ENCODE measurements at places on chromosomes 2 and 18.
A peak's percentile ranks its signal among the peaks of the same experiment; 100 is the strongest.

GRCh38 chr2:134201533-134201932, 52.3 kb upstream of the MGAT5 start:
- DNase-seq = no peak

DNA sequence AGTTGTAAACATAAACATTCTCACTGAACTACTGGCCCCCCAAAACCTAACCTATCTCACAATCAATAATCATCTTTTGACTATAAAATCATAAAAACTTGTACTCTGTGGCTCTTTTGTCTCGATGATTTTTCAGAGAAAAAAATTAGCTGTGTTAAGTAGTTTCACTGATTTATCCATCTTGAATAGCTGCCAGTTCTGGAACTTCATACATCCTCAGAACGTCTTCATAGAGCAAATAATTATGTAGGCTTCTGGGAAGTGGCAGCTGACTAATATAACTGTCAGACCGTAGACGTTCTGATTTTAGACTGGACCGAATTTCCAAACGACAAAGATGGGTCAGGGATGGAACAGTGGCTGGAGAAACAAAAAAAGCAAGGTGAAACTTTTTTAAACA, 97.3 kb upstream of the CHAC2 start:
- DNase-seq = no peak

DNA sequence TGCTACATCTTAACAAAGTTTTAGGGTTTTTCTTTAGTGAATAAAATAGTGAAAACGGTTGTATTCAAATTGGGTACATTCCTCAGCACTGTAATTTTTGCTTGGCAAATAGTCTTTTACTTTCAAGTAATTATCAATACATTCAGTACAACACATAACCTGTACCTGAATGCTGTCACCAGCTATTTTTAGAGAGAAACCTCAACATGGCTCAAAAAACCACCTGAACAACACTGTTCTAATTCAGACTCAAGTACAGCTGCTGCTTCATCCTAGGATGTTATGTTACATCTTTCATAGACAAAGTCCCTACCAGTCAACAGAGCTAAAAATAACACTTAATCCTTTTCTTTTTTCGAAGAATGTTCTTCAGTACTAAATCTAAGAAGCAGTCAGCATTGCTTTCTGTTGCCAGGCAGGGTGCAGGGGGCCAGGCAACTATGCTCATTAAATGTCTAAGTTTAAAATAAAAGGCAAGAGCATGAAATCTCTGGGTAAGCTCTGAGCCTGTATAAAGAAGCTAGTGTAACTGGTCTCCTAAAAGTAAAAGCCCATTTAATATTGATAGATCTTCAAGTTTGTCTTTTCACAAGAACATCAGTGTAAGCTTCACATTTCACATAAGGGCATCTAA, 20.5 kb downstream of the PDIA6 start:
- no peak for DNase-seq

- no peak for DNase-seq
Observed at GRCh38 chr2:126707941-126708340, 52.0 kb downstream of the GYPC start.

DNA sequence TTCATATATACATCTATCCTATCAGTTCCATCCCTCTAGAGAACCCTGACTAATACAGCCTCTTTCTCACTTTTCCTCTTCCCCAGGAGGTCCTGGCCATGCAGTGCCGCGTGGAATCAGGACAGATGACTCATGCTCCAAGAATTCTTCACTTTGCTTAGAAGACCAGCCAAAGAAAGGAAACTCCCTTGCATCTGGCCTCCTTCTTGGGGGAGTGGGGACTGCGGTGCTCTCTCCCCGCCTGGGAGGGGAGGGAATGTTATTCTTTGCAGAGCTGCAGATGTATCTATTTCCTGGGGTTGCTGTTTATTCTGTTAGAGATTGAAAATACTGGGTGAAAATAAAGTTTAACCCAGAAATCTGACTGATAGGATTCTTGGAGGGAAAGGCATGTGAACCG, 111.5 kb upstream of the SH3BP4 start:
- peak; percentile 61 for DNase-seq

- DNase-seq = no peak
Observed at GRCh38 chr2:12320027-12320734, 396.6 kb upstream of the TRIB2 start.

GRCh38 chr2:66569321-66569851, 134.5 kb downstream of the MEIS1 start:
- DNase-seq = peak; percentile 57

DNA sequence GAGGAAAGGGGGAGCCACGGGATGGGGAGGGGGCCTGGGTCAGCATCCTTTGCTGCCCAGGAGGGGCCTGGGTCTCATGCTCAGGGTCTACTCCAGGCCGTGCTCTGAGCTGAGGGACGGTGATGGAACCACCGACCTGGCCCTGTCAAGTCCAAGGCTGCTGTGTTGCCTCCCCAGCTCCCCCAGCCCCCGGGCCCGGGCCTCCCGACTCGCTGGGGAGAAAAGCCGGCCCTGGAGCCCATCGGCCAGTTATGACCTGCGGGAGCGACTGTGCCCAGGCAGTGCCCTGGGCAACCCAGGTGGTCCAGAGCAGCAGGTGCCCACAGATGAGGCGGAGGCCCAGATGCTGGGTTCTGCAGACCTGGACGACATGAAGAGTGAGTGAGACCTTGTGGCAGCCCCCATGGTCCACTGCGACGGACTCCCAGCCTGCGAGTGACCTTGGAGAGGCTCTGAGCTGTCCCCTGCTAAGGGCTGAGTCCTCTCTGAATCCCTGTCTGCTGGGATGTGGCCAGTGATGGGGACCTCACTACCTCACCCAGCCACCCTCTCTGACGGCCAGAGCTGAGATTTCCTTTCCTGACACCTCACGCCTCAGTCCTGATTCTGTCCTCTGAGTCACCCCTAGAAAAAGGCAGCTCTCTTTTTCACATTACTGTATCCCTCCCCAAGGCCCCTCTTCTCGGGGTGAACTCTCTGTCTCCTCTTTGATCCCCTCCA, 2.7 kb downstream of the SLC4A3 start:
- DNase-seq = no peak

- DNase-seq = no peak
Observed at GRCh38 chr2:67108231-67108630, 288.9 kb upstream of the ETAA1 start.

DNA sequence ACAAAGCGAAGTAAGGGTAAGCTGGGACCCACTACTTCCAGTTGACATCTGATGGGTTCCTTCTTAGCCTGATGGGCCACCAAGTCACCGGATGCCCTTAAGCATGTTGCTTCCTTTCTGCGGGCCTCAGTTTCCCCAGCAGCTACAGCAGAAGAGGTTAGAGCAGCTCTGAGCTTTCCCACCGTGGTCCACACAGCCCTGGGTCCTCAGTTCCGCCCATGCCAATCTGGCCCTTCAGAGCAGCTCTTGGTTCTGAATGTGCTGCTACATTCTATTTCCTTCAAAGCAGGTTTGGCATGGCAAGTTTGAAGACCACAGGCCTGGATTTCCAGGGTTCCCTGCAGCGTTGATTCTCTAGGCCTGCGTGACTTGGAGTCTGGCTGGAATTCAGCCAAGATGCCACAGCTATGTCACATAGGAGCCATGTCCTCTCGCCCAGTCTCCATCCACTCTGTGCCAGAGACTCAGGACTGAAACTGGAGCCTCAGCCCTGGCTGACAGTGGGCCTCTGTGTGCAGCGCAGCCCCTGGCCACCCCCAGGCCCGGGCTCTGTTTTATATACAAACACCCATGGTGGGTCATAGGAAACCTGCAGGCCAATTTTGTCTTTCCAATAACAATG, 79.6 kb downstream of the TFCP2L1 start:
- no peak for DNase-seq

DNA sequence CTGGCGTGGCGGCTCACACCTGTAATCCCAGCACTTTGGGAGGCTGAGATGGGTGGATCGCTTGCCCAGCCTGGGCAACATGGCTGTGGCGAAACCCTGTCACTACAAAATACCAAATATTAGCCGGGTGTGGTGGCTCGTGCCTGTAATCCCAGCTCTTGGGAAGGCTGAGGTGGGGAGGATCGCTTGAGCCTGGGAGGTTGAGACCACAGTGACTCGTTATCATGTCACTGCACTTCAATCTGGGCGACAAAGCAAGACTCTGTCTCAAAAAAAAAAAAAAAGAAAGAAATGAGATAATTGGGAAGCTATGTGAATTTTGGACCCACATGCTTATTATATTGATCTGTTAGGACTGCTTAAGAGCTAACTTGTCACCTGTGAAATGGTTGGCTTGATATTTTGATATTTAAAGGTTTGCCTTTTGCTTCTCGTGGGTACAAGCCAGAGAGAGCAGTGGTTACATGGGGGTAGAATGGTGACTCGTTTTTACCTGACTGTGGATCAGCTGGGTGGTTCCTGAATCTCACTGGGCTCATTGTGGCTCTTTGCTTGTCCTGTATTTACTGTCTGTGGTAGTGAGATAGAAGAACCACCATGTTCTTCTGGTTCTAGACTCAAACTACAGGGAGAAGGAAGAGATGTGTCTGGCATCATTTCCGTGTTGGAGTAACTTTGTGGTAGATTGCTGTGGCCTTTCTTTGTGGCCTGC, 28.9 kb downstream of the ZNF532 start:
- no peak for DNase-seq

DNA sequence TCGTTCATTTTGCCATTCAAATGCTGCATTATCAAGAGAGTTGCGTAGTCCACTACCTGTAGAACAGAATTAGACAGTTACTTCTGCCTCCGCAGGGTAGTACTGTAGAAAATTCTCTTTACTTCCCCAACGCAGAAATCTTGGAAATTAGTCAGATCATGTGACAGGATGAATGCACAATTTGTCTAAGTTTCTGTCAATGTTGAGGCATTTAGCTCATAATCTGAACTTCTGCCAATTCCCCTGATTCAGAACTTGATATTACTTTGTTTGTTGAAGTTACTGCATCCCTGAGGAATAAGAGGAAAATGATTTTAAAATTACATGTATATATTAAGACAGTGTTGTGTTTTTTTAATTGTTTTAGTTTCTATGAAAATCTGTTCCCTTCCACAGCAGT, 83.4 kb downstream of the TTC27 start:
- DNase-seq = no peak

GRCh38 chr2:637406-637776, 39.8 kb downstream of the TMEM18 start:
- no peak for DNase-seq

GRCh38 chr18:73535990-73536389, 611.6 kb downstream of the FBXO15 start:
- no peak for DNase-seq

DNA sequence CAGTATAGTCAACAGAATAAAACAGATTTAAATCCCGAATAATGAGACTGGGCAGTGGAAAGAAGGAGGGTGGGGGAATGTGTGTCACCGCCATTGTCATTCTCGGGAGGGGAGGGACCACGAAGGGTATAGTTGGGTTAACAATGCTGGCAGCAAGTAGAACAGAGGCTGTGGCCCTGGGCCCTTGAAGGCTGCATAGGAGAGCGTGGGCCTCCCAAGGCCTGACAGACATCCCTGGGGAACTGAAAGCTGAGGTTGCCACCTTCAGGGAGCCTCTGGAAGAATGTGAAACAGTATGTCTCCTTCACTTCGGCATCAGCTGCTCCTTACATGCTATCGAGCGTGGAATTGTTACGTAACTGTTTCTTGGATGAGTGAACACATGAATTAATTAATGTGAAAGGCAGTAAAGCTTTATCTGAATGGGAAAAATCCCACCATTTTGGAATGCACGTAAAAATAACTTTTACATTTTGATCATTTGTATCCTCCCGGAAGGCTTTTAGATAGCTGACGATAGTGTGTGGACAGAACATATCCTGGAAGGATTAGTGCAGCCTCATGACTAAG, 92.8 kb upstream of the TTC39C start:
- DNase-seq = no peak

GRCh38 chr2:232478571-232479340, 8.9 kb downstream of the ECEL1 start:
- DNase-seq = peak; percentile 7

GRCh38 chr2:67037655-67038054, 359.5 kb upstream of the ETAA1 start:
- DNase-seq = no peak

DNA sequence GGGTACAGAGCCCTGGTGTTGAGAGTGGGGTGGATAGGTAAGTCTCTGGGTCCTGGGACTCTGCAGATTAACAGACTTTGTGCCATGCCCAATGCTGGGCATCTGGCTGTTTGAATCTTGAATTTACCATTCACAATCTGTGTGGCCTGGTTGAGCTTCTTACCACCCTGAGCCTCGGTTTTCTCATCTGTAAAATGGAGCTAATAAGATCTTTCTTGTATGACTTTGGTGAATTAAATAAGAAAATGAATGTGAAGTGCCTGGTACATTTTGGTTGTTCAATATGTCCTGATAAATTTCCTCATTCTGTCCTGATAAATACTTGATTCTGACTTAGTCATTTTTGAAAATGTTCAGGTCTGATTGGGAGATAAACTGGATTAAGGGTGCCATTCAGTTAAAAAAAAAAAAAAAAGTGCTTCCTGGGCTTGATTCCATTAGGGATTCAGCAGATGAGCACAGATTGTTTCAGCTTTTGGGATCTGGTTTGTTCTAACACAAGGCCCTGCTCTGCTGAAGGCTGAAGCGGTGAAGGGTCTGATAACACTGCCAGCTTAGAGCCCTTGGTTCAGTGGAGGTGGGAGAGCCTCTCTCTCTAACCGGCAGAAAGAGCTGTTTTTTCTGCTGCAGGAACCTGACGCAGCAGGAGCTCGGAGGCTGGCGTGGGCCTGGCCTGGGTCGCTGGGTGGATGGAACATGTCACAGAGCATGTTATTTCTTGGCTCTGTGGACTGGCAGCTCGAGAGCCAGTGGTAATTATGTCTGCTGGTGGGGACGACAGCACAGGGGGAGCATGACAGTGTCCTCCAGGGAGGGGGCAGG, 84.5 kb upstream of the MCFD2 start:
- no peak for DNase-seq

DNA sequence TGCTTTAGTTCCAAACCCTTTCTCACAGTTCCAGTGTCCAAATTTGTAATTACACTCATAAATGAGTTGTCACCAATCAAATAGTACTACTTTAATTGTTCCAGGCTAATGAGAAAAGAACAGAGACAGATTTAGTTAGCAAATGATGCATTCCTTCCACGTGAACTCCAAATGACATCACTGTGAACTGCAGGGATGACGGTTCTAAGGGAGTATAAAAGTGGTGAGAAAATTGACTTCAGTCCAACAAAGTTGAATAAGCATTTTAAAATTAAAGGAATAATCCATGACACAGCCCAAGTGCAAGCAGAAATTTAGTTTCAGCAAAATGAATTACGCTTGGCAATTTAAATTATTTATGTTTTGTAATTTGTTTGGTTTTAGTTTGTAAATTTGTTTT, 102.0 kb upstream of the LRATD1 start:
- no peak for DNase-seq

- DNase-seq = no peak
Observed at GRCh38 chr2:69053416-69053965, 40.5 kb downstream of the ANTXR1 start.

GRCh38 chr2:239539083-239539775, 138.4 kb upstream of the HDAC4 start:
- peak; percentile 4 for DNase-seq

- peak; percentile 53 for DNase-seq
Observed at GRCh38 chr2:111118481-111118980, 2.2 kb upstream of the BCL2L11 start.

GRCh38 chr2:176177580-176178037, 10.9 kb upstream of the HOXD1 start:
- no peak for DNase-seq

All from right hindlimb (tissue), 1 donor.